Stimulated activated CD4-positive, alpha-beta T cell treated with anti-CD3 and anti-CD28 coated beads, Interleukin-1b, Interleukin-23, amount 100 ng/mL, for 24 hours (primary cell): ENCODE measurements at places on chromosomes 2 and 18.

DNA sequence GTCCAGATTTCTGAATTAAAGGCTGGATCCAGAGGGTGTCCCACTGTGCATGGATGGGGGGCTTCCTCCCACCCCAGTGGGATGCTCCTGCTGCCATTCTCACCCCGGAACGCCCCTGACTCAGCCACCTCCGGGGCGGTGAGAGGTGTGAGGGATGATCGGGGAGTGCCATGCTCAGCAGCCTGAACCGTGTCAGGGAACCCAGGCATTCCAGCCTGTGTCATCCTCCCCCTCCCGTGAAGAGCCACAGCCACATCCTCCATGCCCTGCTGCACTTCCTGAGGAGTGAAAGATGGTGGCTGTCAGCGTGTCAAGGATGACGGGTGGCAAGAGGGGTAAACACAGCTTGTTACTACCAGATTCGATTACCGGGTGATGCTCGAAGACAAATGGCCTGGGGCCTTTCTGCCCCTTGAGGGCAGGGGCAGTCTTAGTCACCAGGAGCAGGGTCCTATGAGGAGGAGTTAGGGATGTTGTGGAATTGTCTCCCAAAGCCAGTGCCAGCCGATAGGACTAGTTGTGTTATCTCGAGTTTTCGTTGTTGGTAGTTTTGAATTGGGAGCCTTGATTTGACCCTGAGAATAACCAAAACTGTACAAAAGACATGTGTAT is 80.8 kb downstream of the TCF7L1 start:
- DNase-seq, result no peak

- no peak for DNase-seq
Measured at GRCh38 chr2:44510246-44510645, 148.5 kb downstream of the CAMKMT start.

- no peak for DNase-seq
Measured at GRCh38 chr18:46842583-46842982, 74.7 kb downstream of the PIAS2 start.

- no peak for DNase-seq
Measured at GRCh38 chr2:424306-425171, 136.6 kb upstream of the ALKAL2 start.

GRCh38 chr2:237927135-237927534 is 39.7 kb upstream of the UBE2F start:
- DNase-seq, result no peak

DNA sequence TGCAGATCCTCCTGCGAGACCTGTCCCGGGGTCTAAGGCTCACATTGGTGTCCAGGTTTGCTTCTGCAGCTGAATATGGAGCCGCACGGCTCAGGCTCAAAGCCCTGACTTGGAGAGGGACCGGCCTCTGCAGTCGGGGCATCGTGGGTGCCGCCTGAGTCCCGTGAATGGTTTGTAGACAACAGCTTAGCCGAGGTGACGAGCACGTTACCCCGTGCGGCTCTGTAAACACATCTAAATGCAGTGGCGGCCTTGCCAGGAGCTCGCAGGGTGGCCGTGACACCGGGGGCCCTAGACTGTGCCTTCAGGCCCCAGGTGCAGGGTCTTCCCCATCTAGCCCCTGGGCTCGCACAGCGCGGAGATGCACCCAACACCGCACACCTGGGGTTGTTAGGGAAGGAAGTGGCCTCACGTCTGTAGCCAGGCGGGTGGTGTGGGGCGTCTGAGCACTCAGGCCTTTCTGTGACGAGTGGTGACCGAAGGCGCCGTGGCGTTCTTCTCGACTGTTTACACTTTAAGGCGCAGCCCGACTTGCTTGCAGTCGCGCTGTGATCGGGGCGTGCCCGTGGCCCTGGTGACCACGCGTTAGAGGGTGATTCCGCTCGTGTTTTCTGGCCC is 91.6 kb downstream of the NFATC1 start:
- DNase-seq, result no peak

- no peak for DNase-seq
Measured at GRCh38 chr2:205511641-205512040, 170.7 kb upstream of the NRP2 start.

DNA sequence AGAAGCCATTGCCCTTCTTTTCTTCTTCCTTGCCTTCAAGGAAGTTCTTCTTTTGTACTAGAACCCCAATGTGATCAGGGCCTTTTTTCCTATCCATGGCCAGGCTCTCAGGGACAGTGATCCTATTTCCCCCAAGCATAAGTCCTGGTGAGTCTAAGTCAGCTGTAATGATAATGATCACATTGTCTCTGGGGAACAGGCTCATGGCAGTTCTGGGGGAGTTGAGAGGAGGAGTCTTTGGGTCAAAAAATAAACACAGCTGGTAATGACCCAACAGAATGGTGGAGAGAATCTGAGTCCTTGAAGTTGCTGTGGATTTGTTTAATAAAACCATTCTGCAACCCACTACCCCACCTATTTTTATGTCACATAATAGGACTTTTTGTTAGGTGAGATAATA is 96.6 kb downstream of the SOCS6 start:
- no peak for DNase-seq
